Left renal pelvis (tissue), 4 donors: ENCODE measurements at places on chromosomes 3 and 15.
A peak's percentile ranks its signal among the peaks of the same experiment; 100 is the strongest.

- DNase-seq = no peak
These were observed 105.0 kb upstream of the TLE3 start for GRCh38 chr15:70202756-70203155.

- no peak for DNase-seq
These were observed 13.0 kb downstream of the EFCC1 start for GRCh38 chr3:129014148-129014547.

GRCh38 chr3:164416491-164417222 is 661.6 kb downstream of the SI start:
- no peak for DNase-seq

GRCh38 chr3:72100601-72101187 is 315.7 kb upstream of the PROK2 start:
- peak; percentile 59 for DNase-seq

DNA sequence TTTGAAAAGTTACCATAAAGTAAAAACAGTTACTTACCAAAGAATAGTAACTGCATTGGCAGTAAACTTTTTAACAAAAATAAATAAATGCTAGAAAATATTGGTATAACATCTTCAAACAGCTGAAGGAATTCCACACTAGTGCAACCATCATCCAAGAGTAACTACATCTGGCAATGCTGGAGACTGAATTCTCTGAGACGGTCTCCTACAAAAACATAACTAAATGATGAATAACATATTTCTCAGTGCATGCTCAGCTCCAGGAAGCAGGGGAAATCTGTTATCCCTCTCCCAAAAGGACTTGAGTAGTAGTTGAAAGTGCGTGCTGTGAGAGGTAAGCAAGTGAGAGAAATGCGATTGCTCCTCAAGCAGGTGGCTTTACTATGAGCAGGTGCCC is 526.8 kb upstream of the CCDC54 start:
- no peak for DNase-seq

GRCh38 chr3:104856741-104857140 is 510.0 kb upstream of the ALCAM start:
- no peak for DNase-seq

DNA sequence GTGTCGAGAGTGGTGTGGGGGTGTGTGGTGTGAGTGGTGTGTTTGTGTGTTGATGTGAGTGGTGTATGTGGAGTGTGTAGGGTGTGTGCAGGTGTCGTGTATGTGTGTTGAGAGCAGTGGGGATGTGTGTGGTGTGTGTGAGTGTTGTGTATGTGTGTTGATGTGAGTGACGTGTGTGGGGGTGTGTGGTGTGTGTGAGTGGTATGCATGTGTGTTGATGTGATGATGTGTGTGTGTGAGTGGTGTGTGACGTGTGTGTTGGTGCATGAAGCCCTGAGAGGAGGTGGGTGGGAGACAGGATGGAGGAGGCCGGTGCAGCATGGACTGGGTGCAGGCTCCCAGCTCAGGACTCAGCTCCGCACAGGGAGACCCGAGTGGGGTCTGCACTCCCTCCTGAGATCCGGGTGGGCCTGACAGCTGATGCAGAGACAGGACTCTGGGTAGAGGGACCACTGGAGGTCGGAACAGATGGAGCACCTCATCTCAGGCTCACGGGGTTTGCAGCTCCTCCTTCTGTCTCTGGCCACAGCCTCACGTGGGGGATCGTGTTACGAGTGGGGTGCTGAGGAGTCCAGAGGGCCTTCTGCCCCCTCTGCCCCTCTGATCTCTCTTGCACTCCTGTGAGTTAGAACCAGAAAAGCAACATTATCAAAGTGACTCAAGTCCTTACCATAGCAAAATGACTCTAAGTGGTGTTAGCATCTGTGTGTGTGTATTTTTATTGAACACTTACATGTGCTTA is 41.3 kb downstream of the ARNT2 start:
- no peak for DNase-seq

- DNase-seq = no peak
These were observed 15.2 kb downstream of the ST3GAL6 start for GRCh38 chr3:98778383-98778782.

DNA sequence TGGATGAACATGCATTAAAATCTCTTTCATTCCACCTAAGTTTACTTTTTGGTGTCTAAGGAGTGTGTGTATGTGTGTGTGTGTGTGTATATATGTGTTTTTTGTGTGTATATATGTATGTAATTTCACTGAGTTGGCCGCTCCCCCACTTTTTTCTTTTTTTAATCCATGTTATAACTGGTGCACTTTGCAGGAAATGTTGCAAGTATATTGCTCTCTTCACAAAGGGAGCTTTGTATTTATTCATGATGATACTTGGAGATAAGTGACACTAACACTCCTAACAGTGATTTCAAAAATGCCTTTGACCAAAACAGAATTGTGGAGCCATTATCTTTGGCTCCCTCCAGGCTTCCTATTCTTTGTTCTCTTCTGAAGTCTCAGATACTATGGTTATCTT is 95.8 kb downstream of the FNDC3B start:
- DNase-seq = no peak

- no peak for DNase-seq
These were observed 2.6 kb upstream of the ABTB1 start for GRCh38 chr3:127670229-127670559.

GRCh38 chr15:84685304-84685703 is 27.3 kb upstream of the NMB start:
- no peak for DNase-seq

- no peak for DNase-seq
These were observed 38.3 kb upstream of the IL12A start for GRCh38 chr3:159950156-159950898.

DNA sequence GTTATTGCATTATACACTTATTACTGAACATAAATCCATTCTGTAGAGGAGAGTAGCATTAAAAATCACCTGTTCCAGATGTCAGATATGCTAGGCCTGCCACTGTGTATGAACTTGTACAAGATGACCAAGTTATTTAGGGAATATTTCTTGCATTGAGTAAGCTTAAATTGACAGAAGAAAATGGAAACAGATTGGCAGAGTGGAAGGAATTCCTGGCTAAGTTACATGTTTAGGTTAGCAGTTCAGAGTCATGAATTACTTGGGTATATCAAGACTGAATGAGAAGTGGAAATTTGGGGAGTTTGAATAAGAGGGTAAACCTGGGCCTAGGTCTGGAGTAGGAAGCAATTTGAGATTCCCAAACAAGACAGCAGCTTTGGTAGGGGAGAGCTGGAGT is 44.6 kb downstream of the ARHGAP31 start:
- no peak for DNase-seq

GRCh38 chr15:33008284-33008995 is 186.1 kb downstream of the FMN1 start:
- DNase-seq = no peak

- no peak for DNase-seq
These were observed 28.7 kb downstream of the ADAMTSL3 start for GRCh38 chr15:83682476-83683088.

DNA sequence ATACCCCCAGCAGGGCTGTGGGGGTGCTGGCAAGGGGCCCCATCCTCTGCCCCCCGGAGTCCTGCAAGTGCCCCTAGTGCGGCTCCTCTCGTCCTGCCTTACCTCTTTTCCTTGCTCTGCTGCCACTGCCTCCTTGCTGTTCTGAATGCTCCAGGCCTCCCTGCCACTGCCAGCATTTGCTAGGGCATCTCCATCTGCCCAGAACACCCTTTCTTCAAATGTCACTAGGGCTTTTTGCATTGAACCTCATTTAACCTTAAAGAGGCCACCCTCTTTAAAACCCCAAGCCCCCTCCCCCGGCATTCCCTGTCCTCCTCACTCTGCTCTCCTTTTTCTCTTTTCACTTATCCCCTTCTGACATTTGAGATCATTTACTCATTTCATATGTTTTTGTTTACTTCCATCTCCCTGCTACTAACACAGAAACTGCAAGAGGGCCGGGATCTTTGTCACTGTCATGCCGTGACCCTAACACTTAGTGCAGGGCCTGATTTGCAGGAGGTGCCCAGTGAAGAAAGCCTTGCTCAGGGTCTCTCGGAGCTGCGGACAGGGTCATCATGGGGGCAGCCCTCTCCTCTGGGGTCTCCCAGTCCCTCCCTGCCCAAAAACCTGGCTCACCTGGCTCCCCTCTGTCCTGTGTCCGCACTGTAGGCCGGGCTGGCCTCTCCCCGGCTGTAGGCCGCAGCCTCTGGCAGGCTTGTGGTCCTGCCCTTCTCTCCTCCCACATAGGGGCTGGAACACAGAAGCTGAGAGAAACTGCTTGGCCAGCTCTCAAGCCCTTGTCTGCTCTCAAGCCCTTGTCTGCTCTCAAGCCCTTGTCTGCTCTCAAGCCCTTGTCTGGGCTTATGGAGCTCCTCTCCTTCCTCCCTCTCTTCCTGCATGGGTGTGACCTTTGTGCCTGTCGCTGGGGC is at the start of gene ACOX2:
Gene ACOX2, minus strand, starts transcription at position 690 of the 911 bp plus-strand sequence. CDS start 2,084 bp downstream, outside the sequence.
- DNase-seq = no peak

GRCh38 chr3:147191795-147192385 is 214.5 kb downstream of the ZIC4 start:
- peak; percentile 27 for DNase-seq

GRCh38 chr3:154135511-154136173 is 14.5 kb downstream of the ARHGEF26 start:
- no peak for DNase-seq

DNA sequence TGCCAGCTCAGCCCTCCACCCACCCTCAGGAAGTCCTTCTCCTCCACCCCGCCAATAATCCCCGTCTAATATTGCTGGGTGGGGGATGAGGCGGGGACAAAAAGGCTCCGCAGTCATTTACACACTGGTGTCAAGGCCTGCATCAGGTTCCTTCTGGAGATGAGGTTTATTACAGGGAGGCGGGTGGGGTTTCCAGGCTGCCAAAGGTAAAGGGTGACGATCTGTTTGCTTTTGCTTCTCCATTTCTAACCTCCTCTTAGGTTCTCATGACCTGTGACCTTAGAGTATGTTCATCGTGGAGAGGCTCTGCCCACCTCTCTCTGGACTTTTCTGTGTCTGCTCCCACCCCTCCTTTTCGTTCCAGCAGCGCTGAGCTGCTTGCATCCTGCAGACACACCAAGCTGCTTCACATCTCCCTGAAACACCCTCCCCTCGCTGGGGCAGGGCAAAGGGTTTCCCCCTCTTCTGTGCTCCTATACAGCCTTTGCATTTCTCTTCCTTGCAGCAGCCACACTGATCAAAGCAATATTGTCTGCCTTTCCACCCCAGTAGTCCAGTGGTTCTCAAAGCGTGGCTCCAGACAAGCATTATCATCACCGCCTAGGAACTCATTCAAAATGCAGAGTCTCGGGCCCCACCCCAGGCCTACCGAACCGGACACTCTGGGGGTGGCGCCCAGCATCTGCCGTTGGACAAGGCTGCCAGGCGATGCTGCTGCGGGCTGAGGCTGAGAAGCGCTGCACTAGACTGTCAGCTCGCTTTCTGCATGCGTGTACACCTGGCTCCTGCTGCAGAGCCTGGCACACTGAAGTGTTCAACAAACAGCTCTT is 26.6 kb downstream of the CA12 start:
- DNase-seq = no peak

DNA sequence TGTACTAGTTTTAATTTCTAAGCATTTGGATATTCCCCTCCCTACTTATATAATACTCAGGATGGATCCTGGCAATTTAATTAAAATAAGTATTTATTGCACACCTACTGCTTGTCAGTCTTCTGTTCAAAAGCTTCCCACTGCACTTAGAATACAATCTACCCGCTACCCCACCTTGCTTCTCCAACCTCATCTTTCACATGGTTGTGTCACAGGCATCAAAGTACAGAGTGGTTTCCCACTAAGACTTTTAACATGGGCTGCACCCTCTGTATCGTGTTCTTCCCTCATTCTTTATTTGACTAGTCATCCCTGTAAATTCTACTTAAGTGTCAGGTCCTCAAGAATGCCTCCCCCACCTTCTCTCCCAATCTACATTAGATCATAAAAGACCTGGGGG is 35.0 kb downstream of the RIOX2 start:
- DNase-seq = no peak

GRCh38 chr3:73789825-73790444 is 165.2 kb upstream of the PDZRN3 start:
- DNase-seq = no peak

- DNase-seq = no peak
These were observed 42.8 kb upstream of the MLF1 start for GRCh38 chr3:158528076-158528674.

DNA sequence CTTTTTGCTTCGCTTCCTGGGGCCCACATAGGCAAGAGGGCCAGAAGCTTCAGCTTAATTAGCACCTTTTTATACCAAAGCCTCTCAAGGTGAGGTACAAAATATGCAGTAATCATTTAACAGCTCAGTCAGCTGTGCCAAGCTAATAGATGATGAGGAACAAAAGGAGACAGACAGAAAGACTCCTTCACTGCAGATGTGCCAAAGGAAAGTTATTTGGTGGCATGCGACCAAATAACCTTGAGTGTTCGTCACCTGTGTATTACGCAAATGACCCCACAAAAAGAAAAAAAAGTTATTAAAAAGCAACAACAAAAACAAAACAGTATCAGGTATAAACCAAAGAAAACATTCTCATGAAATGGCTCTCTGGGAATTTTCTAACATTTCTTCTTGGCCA is 325.8 kb upstream of the IGF1R start:
- DNase-seq = no peak

- no peak for DNase-seq
These were observed 115.7 kb downstream of the CHL1 start for GRCh38 chr3:312160-312733.

DNA sequence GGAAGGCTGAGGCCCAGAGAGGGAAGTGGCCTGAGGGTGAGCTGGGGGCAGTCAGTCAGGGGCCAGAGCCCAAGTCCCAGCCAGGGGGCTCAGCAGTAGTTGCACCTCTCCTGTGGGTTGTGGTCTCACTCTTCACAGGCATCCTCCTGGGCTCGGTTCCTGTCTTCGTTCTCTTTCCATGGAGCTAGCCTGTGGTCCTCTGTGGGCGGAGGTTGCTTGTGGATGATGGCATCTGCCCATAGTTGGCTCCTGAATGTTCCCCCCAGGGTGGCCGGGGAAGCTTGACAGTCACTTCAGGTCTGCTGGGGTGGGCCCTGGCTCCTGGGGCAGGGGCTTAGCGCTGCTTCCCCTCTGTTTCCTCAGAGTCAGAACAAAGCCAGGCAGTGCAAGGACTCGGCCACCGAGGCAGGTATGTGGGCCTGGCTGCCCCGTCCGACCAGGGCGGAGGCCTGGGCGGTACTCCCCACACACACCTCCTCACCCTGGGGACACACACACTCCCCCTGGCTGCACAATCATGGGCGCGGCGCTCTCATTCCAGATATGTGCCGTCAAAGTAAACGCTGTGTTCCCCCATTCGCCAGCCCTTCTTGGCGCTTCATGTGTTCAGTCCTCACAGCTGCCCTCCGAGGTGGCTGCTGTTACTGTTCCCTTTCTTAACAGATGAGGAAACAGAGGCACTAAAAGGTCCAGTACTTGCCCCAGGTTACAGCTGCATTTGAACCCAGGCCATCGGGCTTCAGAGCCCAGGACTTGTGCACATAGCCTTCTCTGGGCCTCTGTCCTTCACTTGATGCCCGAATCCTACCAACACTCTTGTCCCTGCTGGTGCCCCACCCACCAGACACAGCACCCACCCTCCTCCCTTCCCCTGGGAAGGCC is 34.5 kb downstream of the PSTPIP1 start:
- no peak for DNase-seq

- DNase-seq = no peak
These were observed 149.2 kb downstream of the CNTN4 start for GRCh38 chr3:2247831-2248230.
